ENCODE measurements at places on chromosomes 6 and 20.
A peak's percentile ranks its signal among the peaks of the same experiment; 100 is the strongest.

DNA sequence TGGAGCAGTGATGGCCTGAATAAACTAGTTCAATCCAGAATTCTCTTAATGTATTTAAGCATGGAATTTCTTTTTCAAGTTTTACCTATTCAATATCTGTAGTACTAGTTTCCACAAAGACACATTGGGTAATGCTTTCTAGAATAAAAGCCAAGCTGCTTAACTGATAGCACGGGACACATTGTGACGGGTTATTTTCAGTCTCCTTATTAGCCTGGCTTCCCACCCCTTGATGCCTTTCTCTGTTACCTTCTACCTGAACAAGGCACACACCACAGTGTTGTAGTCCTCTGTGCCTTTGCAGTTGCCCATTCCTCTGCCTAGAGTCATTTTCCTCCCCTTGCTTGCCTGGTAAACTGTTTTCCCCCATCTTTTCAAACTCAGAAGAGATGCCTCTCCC lies 139.1 kb downstream of the HDGFL1 start:
- DNase-seq, result no peak

GRCh38 chr6:79030023-79030422 lies 48.0 kb downstream of the PHIP start:
- DNase-seq, result no peak

- no peak for DNase-seq
Measured at GRCh38 chr6:43796903-43797890, 27.2 kb downstream of the VEGFA start.

DNA sequence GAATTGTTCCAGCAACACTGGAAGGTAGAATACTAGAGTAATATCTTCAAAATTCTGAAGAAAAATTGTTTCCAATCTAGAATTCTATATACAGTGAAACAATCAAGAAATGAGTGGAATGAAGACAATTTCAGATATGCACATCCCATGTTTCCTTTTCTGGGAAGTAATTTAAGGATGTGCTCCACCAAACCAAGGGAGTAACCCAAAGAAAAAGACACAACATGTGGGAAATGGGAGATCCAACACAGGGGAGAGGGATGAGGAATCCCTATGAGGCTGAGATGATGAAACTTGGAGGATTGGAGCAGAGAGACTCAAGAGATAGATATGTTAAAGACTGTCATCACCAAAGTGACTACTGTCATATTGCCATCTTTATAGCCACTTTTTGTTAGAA lies 9.8 kb upstream of the RNF24 start:
- DNase-seq, result no peak

GRCh38 chr20:51010043-51010365 lies 12.9 kb downstream of the KCNG1 start:
- DNase-seq, result no peak

GRCh38 chr20:63708301-63709148 lies 686 bp downstream of the ZGPAT start:
- DNase-seq, result no peak

DNA sequence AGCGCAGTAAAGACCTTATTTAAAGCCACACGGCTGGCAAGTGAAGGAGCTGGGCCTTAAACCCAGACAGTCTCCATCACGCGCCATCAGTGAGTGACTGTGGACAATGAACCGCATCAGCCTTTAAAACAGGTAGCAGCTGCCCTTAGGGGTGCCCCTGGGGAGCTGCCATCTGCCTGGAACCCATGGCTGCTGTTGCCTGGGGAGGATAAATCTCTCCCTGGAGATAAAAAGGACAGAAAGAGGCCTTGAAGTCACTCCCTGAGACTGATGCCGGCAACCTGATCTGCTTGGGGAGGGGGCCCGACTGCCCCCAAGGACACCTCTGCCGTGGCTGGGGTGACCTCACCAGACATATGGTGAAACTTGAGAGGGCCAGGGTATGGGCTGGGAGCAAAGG lies 73.5 kb downstream of the PREX1 start:
- no peak for DNase-seq

DNA sequence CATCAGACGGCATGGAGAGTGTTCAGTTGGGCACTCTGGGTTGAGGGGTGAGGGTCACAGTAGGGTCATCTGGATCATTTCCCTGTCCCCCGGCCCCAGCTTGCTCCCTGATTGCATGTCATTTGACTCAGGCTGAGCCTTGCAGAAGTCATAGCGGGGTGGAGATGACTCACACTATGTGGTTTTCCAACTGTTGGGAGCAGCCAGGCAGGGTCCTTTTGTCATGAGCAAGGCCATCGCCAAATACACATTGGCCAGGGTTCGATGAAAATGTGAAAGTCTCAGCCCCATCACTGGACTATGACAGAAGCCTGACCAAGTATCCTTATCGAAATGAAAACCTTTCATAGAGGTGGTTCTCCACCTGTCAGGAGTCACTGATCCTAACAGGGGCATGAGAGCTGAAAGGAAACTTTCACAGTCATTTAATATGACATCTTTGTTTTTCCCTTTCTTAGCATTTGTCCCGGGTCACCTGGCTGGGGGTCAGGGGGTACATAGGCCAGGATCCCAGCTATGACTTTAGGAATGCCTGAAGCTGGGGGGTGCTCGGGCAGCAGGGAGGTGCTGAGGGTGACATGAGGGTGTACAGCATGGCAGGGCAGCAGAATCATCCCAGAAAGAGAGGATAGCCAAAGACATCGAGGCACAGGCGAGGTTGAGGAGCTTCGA lies 70.2 kb upstream of the CD93 start:
- DNase-seq, result no peak

GRCh38 chr20:58127701-58128111 lies 100.7 kb downstream of the ANKRD60 start:
- DNase-seq, result no peak

DNA sequence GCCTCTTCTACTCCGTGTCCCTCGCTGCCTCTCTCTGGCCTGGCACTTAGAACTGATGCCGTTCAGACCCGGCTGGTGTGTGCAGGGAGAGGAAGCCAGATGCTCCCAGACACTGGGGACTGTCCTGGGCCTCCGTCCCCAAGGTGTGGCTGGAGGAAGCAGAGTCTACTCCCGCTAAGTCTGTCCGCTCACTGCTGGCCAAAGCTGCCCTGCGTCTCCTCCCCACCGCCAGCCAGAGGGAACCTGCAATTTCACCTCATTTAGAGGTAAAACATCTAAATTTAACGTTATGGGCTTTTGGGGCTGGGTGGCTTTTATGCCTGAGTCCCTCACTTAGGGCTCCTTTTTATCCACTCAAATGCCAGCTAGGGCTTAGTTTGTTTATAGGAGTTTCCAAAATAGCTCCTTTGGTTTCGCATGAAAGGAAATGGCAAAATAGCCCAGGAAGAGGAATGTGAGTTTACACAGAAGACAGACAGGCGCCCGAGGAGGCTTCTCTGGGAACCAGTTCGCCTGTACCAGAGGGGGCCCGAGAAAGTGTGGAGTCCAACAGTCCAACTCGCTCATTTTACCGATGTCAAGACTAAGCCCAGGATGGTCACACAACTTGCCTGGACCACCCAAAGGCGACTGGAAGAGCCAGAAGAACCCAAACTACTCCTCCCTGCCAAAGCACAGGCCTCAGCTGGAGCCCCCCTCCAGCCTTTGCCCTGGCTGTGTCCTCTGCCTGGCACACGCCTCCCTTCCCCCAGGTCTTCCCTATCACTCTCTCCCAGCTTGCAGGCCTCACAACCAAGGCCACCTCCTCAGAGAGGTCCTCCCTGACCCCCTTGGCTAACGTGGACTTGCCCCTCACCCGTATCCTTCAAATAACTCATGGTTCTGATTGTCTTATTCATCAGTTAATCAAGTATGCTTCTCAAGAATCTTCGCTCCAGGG lies 54.5 kb downstream of the RIPOR3 start:
- no peak for DNase-seq

GRCh38 chr6:72219536-72219935 lies 333.2 kb downstream of the RIMS1 start:
- DNase-seq, result no peak

GRCh38 chr6:4316867-4317400 lies 181.6 kb upstream of the ECI2 start:
- no peak for DNase-seq

- DNase-seq, result no peak
Measured at GRCh38 chr20:2871111-2871465, 2.2 kb upstream of the PTPRA start.

DNA sequence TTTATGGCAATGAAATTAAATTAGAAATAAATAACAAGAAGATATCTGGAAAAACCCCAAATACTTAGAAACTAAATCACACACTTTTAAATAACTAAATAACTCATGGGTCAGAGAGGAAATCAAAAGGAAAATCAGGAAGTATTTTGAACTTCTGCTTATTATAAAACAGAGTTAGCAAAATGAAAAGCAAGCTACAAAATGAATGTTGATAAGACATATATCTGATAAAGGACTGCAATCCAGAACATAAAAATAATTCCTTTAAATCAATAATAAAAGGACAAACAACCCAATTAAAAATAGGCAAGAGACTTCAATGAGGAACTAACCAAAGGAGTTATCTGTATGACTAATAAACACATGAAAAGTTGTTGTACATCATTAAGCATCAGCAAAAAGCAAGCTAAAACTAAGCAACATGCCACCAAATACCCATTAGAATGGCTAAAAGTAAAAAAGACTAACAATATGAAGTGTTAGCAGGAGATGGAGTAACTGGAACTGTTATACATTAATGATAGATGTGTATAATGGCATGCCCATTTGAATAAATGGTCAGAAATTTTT lies 38.9 kb upstream of the STMND1 start:
- DNase-seq, result no peak

DNA sequence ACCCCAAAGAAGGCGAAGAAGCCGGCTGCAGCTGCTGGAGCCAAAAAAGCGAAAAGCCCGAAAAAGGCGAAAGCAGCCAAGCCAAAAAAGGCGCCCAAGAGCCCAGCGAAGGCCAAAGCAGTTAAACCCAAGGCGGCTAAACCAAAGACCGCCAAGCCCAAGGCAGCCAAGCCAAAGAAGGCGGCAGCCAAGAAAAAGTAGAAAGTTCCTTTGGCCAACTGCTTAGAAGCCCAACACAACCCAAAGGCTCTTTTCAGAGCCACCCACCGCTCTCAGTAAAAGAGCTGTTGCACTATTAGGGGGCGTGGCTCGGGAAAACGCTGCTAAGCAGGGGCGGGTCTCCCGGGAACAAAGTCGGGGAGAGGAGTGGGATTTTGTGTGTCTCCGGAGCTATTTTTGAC lies 69.6 kb downstream of the HFE start:
- peak; percentile 23 for DNase-seq

DNA sequence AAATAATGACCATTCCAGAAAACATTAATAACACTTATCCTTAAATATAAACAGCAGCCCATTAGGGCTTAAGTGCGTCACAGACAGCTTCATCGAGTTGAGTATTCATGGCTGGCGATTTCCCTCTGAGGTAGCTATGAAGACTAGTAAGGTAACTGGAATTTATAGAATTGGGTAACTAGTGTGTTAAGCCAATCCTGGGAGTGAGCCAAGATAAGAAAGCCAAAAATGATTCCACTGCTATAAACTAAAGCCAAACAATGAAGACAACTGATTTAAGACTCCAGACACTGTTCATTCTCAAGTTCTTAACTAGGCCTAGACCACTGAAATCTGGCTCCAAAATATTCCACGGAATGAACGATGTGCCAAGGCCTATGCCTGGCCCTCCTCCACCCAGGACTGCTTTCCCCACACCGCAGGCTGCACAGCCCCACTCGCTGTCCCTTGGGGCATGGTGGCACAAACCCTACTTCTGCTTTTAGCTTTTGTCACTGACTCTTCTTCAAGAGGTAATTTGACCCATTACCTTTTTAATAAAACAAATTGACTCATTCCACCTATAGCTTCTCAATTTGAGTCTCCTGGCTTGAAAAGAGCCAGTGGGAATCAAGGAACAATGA lies 66.0 kb downstream of the BLOC1S5 start:
- no peak for DNase-seq

DNA sequence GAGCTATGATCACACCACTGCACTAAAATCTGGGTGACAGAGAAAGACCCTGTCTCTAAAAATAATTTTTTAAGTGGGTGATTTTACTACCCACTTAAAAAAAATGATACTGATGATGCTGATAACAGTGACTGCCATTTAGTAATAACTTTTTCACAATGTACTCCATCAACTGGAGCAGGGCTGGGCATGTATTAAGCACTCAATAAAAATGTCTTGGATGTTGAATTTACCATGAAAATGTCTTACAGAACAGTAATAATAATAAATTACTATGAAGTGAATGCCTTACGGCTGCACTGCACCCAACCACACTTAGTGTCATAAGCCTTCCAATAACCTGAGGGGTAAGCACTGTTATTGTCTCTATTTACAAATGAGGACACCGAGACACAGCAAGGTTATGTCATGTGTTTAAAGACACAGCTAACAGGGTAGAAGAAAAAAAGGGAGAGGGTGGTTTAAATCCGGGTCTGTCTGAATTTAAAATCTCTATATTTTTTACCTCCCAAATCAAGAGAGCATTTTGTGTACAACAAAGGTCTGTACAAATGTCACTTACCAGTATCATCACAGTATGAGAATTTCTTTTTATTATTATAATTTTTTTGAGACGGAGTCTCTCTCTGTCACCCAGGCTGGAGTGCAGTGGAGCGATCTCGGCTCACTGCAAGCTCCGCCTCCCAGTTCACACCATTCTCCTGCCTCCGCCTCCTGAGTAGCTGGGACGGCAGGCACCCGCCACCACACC lies 21.5 kb downstream of the RIMS4 start:
- DNase-seq, result no peak

DNA sequence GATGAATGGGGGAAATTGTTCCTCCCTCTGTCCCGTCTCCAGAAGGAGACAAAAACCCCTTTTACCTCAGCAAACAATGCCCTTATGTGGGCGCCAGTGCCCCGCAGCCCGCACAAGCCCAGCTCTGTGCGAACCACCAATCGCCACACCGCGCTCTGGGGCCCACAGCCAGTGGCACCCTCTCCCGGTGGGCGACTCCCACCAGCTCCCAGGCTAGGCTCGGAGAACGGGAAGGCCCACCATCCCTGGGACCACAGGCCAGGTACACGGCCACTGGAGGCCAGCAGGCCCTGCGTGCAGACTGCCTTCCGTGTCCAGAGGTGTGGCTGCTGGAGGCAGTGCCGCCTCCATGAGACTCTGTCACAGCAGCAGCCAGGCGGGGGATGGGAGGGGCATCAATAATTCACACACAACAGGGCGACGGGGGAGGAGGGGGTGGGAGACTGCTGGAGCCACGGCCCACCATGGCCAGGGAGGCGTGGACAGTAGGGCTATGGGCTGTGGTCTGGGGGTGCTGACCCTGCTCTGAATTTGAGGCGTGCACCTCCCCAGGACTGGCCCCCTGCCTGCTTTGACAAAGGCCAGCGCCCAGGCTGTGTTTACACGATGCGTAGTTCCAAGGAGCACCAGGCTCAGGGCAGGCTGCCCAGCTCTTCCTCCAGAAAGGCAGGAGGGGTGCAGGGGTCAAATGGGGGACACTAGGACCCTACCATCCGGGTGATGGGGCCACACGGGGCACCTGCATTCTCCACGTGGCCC lies 105.7 kb downstream of the ASXL1 start:
- no peak for DNase-seq

Measured in stimulated activated CD8-positive, alpha-beta memory T cell treated with anti-CD3 and anti-CD28 coated beads, Interleukin-15, amount 100 ng/mL, for 4 hours (primary cell).